ENCODE measurements at places on chromosomes 1 and 21.

DNA sequence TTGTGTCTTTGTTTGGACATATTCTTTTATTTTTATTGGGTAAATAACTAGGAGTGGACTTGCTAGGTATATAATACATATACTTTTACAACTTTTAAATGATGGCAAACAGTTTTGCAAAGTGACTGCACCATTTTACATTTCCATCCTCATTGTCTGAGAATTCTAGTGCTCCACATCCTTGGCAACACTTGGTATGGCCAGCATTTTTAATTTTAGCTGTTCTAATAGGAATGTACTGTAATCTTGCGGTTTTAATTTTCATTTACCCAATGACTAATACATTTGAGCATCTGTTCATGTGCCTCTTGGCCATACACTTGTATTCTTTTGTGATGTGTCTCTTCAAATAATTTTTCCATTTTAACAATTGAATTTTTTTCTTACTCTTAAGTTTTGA is 37.0 kb upstream of the ATP6V1G3 start:
- DNase-seq = no peak

GRCh38 chr1:207813946-207814345 is 62.1 kb downstream of the CD46 start:
- no peak for DNase-seq

DNA sequence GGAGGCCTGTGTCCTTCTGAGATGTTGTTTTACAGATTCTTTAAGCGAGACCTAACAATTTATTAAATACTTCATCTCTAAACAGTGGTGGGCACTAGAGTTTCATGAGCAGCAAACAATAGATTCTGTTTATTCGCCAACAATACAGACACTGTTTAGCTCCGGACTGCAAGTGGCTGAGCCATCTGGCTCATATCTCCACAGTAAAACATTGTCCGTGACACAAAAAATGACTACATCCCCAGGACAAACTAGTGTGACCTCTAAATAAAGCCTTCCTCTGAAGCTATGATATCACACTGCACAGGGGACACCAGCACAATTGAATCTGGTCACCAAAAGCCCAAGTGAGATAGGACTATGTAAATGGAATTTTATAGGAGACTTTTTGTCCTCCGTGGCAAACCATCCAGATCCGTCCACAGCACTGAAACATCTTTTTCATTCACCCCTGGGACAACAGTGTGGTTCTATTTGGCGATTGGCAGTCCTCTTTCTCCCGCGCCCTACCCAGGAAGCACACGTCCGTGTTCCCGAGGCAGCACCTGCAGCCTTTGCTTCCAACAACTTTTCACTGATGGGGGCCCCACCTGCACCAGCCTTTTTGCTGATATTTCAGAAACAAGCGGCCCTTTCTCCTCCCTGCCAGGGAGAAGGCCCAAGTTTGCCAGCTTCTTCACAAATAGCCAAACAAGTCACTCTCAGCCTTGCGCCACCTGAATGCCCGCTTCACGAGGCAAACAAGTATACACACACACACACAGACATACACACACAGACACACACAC is 47.4 kb downstream of the OLIG1 start:
- no peak for DNase-seq

DNA sequence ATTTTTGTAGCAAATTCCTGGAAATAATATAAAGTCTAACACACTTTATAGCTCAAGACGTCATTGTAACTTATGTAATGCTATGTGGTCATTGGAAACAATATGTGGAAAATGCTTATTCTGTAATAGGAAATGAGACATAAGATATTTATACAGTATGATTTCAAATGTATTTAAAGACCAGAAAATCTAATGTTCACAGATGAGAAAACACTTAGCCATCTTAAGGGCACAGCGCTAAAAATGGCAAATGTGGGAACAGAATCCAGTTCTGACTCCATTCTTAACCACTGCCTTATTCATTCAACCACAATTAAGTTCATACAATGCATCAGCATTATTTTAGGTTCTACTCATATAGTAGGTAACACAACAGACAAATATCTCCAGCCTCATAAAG is 12.5 kb downstream of the CSDE1 start:
- no peak for DNase-seq

DNA sequence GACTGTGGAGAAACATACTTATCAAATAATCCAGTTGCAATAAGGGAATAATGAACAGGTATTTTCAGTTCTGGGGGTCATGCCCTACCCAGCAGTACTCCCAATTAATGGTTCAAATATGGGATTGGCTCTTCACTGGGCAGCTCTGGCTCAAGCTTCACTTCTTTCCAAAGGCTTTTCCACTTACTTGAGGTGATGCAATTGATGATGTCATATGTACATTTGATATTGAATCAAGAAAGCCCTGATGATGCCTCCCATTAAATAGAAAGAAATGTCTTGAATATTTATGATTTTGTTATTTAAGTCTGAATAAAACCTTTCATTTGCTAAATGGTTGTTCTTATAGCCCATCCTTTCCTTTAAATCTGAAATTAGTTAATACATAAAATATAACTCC is 789.9 kb downstream of the USP25 start:
- no peak for DNase-seq

GRCh38 chr1:69852151-69852550 is 284.4 kb downstream of the LRRC7 start:
- DNase-seq = no peak

DNA sequence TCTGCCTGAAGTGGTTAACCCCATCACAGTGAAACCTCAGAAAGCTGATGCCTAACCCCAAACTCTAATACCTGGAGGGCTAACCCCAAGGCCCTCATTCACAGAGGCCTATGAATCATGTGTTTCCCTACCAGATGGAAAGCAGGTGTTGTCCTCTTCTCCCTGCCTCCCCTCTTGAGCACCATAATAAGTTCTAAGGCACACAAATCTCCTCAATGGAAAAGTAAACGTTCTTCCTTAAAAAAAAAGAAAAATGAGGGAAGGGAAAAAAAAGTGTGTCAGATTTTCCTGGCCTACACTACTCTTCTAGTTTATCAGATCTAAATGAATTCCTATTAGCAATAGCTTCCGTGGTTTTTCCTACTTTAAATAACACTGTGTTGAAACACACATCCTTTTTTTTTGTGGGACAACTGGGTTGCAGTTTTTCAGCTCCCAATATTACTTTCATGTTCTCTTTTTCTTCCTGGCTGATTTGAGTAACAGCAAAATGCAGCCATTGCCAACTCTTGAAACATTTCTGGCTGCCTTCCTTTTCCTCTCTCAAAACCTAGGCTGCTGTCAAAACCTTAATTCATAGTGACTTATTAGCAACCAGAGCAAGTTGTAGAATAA is 43.2 kb downstream of the SLC44A3 start:
- no peak for DNase-seq

- no peak for DNase-seq
These were observed 65.7 kb downstream of the LRRC8C start for GRCh38 chr1:89698624-89699023.

DNA sequence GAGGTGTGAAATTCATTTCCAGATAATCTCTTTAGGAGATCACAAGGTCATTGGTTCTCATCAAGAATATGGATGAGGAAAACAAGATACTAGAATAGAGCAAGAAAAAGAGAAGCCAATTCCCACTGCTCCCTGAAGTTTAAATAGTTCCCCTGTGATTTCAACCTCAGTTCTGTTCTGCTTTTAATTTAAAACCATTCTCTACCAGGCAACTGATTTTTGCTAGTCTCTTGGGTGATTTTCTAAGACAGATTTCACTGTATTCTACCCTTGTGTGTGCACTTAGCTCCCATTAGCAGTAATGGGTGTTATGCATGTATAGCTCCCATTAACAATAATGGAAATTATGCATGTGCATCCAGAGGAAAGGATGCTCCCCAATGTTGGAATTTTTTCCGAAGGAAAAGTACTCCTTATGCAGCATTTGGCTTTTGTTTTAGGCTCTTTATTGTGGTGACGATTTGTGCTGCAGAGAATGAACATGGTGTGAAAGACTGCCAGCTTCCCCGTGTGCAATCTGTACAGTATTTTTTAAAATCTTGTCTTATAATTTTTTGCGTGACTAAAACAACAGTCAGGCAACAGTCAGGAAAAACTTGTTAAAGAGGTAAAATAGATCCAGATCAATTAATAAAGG is 144.0 kb upstream of the ZRANB2 start:
- no peak for DNase-seq

Measured in omental fat pad (tissue), 4 donors.